SJSA1 (cell line): ENCODE measurements at places on chromosomes 3 and 15. TPM values are rescaled to one million over a fixed set of nuclear protein-coding genes. Genes with fewer than 3 reads are reported as not detected.

UQCC5 gene
- 1.1 and 37.2 TPM in 2 replicates for total RNA-seq

AGBL1 gene
- not detected in 2 replicates for total RNA-seq

MUSTN1 gene
- not detected in 2 replicates for total RNA-seq

GRCh38 chr3:120685411-120685810 lies 3.4 kb upstream of the HGD start:
- DNase-seq = no peak
- no peaks in the 10 kb centered on the region for H3K36me3 ChIP-seq
- peaks cover 11% of the 10 kb centered on the region for H3K4me1 ChIP-seq
- no peak overlapping the region for H3K4me3 ChIP-seq
- no peak overlapping the region for H3K27ac ChIP-seq
- no peaks in the 10 kb centered on the region for H3K27me3 ChIP-seq

DNA sequence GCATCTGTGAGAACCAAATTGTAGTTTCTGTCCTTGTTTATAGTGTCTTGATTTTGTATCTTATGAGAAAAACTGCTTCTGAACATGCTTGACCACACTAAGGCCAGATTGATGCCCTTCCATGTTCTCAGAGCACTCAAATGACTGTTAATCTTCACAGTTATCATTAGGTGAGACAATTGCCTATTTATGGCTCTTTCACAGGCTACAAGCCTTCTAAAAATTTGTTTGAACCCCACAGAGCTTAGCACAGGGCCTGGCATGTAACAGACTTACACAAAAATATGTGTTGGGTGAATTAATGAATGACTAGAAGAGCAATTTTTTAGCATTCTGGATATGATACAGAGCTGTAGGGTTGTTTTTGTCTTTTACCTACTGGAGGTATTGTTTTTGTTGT lies 43.1 kb downstream of the BTLA start:
- H3K27me3 ChIP-seq = no peaks in the 10 kb centered on the region
- no peaks in the 10 kb centered on the region for H3K4me1 ChIP-seq
- no peak for DNase-seq
- H3K36me3 ChIP-seq = no peaks in the 10 kb centered on the region
- H3K4me3 ChIP-seq = no peak overlapping the region
- H3K27ac ChIP-seq = no peak overlapping the region

GRCh38 chr3:184361932-184362667 lies 590 bp downstream of the POLR2H start:
- H3K27ac ChIP-seq = peak overlapping the region; percentile 99
- no peaks in the 10 kb centered on the region for H3K27me3 ChIP-seq
- peaks cover 47% of the 10 kb centered on the region for H3K4me1 ChIP-seq
- H3K4me3 ChIP-seq = peak overlapping the region; percentile 90
- H3K36me3 ChIP-seq = peaks cover 54% of the 10 kb centered on the region
- DNase-seq = no peak

- no peaks in the 10 kb centered on the region for H3K27me3 ChIP-seq
- no peak overlapping the region for H3K27ac ChIP-seq
- no peak overlapping the region for H3K4me3 ChIP-seq
- H3K4me1 ChIP-seq = no peaks in the 10 kb centered on the region; the same call in 1 of the 2 replicates
- no peaks in the 10 kb centered on the region for H3K36me3 ChIP-seq
These were observed 222.5 kb downstream of the SHQ1 start for GRCh38 chr3:72625602-72626337.

GRCh38 chr15:50906954-50907600 lies 1.4 kb upstream of the AP4E1 start:
- peaks cover 21% of the 10 kb centered on the region for H3K36me3 ChIP-seq
- peaks cover 18% of the 10 kb centered on the region for H3K4me1 ChIP-seq
- DNase-seq = no peak
- H3K4me3 ChIP-seq = peak overlapping the region; percentile 88

DNA sequence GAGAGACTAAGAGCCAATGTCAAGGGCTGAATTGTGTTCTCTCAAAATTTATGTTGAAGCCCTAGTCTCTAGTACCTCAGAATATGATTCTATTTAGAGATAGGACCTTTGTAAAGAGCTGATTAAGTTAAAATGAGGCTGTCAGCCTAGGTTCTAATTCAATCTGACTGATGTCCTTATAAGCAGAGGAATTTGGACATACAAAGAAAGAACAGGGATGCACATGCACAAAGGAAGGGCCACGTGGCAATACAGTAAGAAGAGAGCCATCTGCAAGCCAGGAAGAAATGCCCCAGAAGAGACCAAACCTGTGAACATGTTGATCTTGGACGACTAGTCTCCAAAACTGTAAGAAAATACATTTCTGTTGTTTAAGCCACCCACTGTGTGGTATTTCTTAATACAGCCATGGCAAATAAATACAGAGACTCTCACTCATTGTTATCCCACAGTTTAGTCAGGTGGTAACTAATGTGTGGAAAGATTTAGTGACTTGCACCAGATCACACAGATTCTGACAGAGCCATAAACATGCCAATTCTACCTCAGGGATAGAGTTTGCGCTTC lies 652.2 kb downstream of the NAALADL2 start:
- no peaks in the 10 kb centered on the region for H3K4me1 ChIP-seq
- H3K36me3 ChIP-seq = no peaks in the 10 kb centered on the region
- H3K27ac ChIP-seq = no peak overlapping the region
- H3K4me3 ChIP-seq = no peak overlapping the region
- no peak for DNase-seq

GRCh38 chr15:34047893-34048775 lies 9.1 kb upstream of the AVEN start:
- peak overlapping the region; percentile 86 for H3K27ac ChIP-seq
- H3K4me1 ChIP-seq = peaks cover 53% of the 10 kb centered on the region
- no peaks in the 10 kb centered on the region for H3K27me3 ChIP-seq

DNA sequence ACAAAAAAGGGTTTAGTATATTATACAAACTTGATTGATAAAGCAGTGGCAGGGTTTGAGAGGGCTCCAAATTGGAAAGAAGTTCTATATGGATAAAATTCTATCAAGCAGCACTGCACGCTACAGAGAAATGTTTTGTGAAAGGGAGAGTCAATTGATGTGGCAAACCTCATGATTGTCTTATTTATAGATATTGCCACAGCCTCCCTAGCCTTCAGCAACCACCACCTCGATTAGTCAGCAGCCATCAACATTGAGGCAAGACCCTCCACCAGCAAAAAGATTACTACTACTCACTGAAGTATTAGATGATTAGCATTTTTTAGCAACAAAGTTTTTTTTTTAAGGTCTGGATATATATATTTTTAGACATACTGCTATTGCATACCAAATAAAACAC lies 296.7 kb downstream of the CHST2 start:
- no peak for DNase-seq
- H3K27ac ChIP-seq = no peak overlapping the region
- H3K27me3 ChIP-seq = no peaks in the 10 kb centered on the region
- H3K4me3 ChIP-seq = no peak overlapping the region
- H3K4me1 ChIP-seq = peaks cover 6% of the 10 kb centered on the region
